Activated CD8-positive, alpha-beta memory T cell treated with anti-CD3 and anti-CD28 coated beads for 4 hours (primary cell): ENCODE measurements at places on chromosomes 16 and 17.
A peak's percentile ranks its signal among the peaks of the same experiment; 100 is the strongest.

DNA sequence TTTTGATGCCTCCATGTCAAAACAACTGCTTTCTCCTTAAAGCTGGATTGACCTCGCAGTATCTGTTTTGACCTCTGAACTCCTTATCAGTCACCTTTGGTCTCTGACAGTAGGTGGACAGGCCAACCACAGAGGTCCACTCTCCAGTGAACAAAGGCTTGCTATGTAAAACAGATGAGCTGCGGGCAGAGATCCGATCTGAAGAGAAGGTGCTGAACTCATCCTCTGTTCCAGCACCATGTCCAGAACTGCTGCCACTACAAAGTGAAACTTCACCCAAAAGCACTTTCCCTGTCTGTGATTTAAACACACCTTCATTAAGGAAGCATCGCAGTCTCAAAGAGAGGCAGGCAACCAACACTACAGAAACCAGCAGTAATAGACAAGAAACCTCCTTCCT lies 117.3 kb upstream of the CORO6 start:
- DNase-seq = no peak

DNA sequence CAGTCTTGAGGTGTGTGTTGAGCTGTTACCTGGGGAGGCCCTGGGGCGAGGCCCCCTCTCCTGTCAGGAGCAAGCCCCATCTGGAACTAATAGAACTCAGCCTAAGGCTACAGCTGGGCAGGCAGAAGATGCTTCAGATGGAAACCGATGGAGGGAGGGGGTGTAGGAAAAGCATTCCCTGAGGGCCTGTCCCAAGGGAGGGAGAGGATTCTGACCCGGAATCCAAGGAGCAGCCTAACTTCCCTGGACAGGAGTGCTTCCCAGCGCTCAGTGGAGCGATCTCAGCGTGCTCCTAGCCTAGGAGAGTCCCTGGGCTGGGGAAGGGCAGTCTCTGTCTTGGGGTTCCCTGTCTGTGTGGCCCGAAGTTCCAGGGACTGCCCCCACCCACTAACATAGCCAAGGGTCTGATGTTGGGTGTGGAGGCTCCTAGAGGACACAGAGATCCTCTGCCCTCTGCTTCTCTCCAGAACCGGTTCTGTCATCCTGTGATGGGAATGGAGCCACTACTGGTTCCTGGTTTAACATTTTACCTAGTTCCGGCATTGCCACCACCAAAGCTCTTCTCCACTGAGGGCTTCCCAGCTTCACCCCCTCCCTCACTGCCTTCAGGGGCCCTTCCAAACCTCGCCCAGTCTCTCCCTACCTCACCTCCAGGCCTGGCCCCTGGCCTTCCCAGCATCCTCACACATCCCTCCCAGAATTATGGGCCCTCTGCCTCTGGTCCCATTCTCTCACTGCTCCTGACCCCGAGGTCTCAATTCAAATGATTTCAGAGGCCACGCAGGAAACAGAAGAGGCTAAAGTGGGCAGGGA lies 58.7 kb downstream of the RTN4RL1 start:
- no peak for DNase-seq

- DNase-seq = no peak
Measured at GRCh38 chr16:28893291-28893690, 15.0 kb downstream of the ATP2A1 start.

DNA sequence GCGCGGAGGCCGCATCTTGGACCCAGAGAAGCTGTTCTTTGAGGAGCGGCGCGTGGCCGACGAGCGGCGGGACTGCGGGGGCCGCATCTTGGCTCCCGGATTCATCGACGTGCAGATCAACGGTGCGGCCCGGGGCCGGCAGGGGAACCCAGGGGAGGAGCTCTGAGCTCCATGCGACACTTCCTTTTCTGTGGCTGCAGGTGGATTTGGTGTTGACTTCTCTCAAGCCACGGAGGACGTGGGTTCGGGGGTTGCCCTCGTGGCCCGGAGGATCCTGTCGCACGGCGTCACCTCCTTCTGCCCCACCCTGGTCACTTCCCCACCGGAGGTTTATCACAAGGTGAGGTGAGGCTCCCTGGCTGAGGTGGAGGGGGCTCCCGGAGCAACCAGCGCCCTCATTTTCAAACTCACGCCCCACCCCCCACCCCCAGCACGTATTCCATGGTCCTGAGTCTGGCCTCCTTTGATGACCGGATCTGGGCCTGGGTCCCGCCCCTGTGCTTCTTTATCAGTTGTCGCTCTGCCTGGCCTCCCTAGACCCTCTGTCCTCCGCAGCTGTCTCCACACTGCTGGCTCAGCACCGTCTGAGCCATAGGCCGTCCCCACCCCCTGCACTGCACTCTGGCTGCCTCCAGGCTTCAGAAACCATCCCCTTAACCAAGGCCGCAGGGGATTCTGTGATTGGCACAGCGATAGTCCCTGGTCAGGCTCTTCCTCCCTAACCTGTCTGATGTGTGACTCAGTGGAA lies 787 bp downstream of the AMDHD2 start:
- peak; percentile 29 for DNase-seq

GRCh38 chr16:84055801-84056634 lies 13.4 kb upstream of the SLC38A8 start:
- no peak for DNase-seq

GRCh38 chr16:10576390-10577304 lies 3.8 kb downstream of the EMP2 start:
- DNase-seq = no peak

GRCh38 chr16:58035356-58036170 lies 10.0 kb downstream of the MMP15 start:
- DNase-seq = no peak

DNA sequence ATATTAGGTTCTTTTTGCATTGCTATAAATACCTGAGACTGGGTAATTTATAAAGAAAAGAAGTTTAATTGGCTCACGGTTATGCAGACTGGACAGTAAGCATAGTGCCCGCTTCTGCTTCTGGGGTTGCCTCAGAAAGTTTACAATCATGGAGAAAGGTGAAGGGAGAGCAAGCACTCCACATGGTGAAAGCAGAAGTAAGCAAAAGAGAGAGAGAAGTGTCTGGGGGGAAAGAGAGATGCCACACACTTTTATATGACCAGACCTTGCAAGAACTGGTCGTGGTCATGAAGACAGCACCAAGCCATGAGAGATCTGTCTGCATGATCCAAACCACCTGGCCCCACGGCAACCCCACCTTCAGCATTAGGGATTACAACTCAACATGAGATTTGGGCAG lies 45.4 kb downstream of the KCNJ16 start:
- DNase-seq = no peak

- DNase-seq = no peak
Measured at GRCh38 chr16:80233097-80233835, 307.5 kb upstream of the DYNLRB2 start.

GRCh38 chr17:80145076-80146075 lies 1.6 kb downstream of the EIF4A3 start:
- DNase-seq = no peak

GRCh38 chr16:86044241-86044671 lies 145.3 kb downstream of the IRF8 start:
- DNase-seq = no peak

DNA sequence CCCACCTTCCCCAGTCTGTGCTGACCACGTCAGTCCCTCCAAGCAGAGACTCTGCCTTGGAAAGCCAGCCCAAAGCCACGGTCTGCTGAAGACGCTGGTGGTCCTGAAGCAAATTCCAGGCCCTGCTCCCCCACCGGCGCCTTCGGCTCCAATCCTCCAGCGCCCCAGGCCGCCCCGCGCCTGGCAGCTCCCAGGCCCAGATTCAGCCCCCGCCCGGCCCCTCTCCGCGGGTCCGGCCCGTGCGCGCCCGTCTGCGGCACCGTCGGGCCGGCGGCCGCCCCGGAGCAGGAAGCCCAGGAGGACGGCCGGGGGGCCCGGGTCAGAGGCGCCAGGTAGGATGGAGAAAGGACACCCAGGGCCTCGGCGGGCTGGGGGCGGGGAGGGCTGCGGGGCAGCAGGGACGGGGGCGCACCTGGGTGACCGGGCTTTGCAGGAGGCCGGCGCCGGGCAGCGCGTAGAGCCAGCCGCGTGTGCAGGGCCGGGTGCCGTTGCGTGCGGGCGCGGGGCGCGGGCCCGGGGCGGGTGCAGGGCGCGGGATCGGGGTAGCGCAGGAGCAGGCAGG lies 594 bp upstream of the SLC22A31 start:
- no peak for DNase-seq

- DNase-seq = no peak
Measured at GRCh38 chr16:590188-590814, 435 bp downstream of the RAB40C start.

DNA sequence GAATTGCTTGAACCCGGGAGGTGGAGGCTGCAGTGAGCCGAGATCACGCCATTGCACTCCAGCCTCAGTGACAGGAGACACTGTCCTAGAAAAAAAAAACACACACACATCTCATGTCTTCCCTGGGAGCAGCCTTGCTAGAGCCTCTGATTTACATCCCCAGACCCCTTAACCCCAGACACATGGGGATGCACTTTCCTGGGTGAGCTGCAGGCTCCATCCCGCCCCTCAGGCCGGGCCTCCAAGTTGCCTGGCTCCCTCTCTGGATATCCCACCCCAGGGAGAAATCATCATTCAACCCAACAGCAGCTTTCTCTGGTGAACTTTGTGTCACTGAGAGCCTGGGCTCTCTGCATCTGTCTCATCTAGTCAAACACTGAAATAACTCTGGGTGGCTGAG lies 21.5 kb downstream of the SRL start:
- no peak for DNase-seq
